ENCODE measurements at places on chromosomes 5 and 9.

DNA sequence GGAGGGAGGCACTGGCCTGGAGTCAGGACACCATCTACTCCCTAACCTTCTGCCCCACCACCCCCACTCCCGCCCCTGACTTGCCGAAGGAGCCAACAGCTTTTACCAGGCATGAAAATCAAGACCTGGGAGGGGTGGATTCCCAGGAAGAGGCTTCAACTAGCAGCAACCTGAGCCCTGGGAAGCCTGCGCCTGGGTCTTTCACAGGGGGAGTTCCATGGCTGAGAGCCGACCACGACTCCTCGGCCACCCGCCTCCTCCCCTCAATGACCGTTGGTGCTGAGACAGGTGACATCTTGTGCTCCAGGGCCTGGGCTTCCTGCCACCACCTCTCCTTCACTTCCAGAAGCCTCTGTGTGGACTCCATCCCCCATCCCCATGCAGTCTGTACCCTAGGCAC lies 37.1 kb downstream of the BARX1 start:
- no peak for DNase-seq

GRCh38 chr9:19498015-19498414 lies 89.2 kb downstream of the ACER2 start:
- no peak for DNase-seq

DNA sequence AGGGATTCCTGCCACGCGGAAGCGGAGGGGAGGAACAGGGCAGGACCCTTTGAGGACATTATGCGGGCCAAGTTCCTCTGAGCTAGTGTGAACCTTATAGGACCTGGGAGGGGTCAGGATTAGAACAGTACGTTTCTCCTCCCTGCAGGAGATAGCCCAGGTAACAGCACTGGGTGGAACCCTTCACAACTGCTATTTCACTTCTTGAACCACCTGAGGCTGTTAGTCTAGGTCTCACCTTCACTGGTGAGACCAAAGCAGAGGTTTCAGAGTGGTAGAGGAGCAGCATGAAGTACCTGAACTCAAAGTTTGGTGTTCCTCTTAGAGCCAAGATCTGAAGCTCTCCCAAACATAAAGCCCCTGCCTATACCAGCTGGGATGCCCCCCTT lies 832 bp downstream of the EIF4EBP3 start:
- DNase-seq: no peak

- no peak for DNase-seq
Measured at GRCh38 chr9:126320158-126320922, 6.3 kb upstream of the MVB12B start.

- DNase-seq: no peak
Measured at GRCh38 chr5:161278739-161279660, 267.5 kb downstream of the GABRB2 start.

GRCh38 chr5:26143259-26143658 lies 895.1 kb downstream of the CDH9 start:
- no peak for DNase-seq

- peak; percentile 94 for DNase-seq
Measured at GRCh38 chr5:142655339-142656267, 30.3 kb downstream of the FGF1 start.

DNA sequence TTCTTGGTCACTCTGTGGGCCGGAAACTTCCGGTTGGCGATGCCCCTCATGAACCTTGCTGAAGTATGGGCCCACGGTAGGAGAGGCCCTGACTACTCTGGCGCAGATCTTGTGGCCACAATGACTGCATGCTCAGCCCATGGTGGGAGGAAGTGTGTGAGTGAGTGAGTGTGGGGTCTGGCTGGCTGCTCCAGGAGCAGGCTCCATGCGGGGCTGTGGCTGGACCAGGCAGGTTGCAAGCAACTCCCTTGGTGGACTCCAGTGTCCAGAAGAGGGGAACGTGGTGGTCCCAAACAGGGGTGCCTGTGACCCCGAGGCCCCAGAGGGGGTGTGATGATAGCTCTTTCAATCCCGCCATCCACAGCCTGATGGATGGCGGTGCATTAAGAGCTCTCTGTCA lies 35.5 kb upstream of the PANK3 start:
- no peak for DNase-seq

- no peak for DNase-seq
Measured at GRCh38 chr9:18771011-18771410, 262.0 kb downstream of the SAXO1 start.

- no peak for DNase-seq
Measured at GRCh38 chr5:145295236-145295835, 539.8 kb downstream of the PRELID2 start.

- no peak for DNase-seq
Measured at GRCh38 chr9:128505414-128505765, 871 bp downstream of the GLE1 start.

DNA sequence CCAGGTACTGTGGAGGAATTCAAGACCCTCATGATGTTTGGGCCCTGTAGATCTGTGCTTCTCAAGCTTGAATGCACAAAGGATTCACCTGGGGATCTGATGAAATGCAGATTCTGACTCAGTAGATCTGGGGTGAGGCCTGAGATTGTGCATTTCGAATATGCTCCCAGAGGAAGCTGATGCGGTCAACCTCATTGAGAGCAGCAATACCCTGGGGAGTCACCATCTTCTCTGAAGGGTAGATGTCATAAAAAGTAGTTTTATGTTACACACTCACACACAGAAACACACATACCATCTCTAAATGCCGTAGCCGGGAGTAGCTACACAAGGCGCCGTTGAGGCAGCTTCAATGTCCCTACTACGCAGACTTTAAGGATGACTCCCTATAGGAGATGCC lies 55.8 kb upstream of the CPEB4 start:
- DNase-seq: no peak

- DNase-seq: no peak
Measured at GRCh38 chr5:108884736-108885135, 137.0 kb downstream of the FER start.

GRCh38 chr5:2021484-2022176 lies 138.9 kb upstream of the IRX4 start:
- DNase-seq: no peak

DNA sequence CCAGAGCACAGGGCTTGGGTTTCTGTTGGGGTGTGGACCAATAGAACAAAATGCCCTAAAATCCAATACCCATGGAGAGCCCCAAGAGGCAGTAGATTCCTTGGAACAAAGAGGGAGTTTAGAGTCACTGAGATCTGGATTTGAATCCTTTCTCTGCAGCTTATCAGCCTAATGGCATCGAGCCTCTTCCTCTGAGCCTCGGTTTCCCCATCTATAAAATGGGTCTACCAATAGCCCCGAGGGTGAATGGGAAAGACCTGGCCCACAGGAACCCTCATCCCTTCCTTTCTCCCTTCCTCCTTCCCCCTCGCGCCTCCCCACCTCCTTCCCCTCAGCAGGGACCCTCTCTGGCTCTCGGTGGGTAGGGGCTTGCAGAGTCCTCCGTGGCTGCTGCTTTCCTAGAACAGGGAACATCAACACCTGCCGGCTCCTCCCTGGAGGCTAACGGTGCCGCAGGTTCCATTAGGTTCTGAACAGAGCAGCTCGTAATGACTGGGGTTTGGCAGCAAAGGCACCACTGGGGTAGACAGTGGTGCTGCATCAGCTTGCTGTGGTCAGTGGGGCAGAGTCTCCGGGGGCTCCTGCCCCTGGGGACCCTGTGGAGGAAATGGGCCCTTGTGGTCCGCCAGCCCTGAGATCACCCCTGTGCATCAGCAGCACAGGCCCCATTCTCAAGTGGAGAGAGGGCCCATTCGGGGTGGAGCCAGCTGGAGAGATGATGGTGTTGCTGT lies 40.3 kb downstream of the NEK6 start:
- no peak for DNase-seq

DNA sequence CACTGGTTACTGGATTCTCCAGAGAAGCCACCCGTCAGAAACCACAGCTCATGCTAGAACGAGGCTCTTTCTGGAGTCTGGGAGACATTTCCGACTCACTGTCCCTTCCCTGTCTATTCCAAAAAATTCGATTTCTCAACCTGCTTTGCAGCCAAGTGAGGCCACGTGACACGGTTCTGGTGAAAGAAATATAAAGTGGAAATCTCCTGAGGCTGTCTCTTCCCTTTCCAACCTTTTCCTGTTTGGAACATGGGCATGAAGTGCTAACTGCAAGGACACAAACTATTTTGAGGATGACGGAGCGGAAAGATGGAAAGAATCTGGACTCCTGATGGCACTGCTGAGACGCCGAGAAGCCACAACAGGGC lies 6.1 kb upstream of the PTGS1 start:
- DNase-seq: no peak

DNA sequence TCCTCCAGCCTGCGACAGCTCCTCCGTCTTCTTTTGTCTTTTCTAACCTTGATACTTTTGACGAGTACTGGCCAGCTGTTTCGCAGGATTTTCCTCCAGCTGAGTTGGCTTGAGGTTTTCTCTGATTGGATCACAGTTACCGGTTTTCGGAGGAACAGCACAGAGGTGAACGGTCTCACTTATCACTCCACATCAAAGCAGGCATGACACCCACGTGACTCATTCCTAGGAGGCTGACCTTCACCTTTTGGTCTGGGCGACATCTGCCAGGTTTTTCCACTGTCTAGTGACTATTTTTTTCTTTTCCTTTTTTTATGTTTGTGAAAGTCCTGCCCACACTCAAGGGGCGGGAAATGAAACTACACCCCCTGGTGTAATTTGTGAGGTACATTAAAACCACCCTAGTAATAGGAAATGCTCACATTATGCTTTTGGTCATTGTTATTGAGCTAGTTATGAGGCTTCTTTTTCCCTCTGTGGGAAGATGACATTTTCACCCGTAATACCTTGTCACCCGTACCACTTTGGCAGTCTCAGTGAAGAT lies 319.2 kb downstream of the GADD45G start:
- DNase-seq: no peak

Data from Ammon's horn (tissue), 1 donor.